ENCODE measurements at places on chromosomes 12 and 14.

DNA sequence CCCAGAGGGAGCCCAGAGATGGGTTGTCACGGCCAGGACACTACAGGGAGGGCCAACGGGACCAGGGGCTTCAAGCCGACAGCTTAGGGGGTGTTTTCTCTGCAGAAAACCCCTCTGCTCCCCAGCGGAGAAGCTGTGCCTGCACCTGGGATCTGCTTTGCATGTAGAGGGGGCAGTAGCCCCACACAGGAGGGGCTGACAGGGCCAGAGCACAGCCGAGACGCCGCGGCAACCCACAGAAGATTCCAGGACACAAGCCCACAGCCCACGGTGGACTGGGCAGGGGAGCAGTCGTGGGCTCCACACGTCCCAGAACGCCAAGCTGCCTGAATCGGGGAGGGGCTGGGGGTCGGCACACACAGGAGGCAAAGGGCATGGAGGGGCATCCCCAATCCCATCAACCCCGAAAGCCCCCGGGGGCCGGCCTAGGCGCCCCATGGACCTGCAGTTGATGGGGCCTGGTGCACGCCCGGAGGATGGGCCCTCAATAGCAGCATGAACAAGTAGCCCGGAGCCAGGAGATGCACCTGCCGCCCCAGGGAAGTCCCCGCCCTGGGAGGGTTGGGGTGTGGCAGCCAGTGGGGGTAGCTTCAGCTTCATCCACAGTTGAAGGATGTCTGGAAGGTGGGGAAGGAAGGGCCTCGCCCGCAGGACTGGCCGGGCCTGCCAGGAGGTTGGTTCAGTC lies 30.5 kb upstream of the TMEM179 start:
- no peak for DNase-seq

- no peak for DNase-seq
Measured at GRCh38 chr12:98402091-98402490, 113.3 kb upstream of the TMPO start.

DNA sequence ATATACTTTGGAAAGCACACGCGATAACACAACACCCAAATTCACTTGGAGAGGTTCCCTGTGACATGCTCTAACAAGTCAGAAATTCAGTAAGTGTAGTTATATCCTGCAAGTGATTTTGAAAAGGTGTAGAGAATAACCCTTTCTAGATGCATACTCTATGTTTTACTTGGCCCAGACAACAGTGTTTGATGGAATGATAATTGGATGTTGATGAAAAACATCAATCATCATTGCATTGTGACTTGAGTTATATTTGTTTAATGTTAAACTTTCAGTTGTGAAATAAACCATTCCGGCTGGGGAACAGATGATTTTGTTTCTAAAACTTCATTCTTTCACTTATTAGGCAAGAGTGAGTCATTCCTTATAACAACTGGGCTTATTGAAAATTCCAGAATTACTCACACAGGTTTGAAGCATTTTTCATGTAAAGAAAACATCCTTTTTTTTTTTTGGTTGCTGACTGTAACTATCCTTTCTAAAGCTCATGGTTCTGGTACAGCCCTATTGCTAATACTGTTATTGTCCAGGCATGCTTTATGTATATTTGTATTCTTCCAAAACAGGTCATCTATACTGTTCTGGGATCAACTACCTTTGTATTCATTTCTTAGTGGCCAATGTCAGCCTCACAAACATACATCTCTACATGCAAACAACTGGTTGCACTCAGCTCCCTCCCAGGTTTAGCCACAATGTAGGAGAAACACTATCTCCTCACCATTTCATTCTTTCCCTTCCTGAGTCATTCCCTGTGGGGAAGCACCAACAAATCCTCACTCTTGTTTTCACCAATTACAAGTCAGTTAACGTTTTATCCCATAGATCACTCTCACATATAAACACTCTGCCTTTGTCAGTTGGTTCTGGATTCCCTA lies 121.2 kb upstream of the LRIG3 start:
- DNase-seq = no peak

- no peak for DNase-seq
Measured at GRCh38 chr12:49338830-49339463, 2.0 kb upstream of the C1QL4 start.

- DNase-seq = no peak
Measured at GRCh38 chr14:96639550-96639949, 137.4 kb downstream of the PAPOLA start.

DNA sequence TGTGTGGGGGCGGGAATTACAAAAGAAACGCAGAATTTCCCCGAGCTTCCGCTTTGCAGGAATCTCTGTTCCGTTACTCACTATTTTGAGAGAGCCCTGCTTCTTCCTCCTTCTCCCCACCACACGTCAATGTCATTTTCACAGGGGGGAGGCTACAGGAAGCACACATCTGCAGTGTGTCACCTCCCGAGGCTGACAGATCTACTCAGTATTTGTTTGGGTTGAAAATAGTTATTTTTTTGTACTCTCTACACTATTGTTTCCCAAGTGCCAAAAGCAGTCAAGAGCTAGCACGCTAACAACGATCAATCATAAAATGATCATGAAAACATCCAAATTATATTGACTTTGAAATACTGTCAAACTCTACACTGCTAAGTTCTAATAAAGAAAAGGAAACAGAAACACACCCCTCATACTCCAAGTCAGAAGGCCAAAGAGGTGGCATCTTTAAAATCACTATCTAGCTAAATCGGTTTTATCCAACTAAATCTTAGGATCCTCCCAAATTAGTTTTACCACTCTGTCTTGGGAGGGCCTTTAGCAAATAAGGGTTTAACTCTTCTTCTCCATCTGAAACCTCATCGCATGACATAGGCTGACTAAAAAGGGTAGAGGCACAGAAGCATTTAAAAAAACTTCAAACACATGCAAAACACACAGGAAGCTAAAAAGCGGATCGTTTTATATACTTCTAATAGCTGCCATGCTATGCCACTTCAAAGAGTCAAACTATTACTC lies 51.8 kb downstream of the FOXN3 start:
- peak; percentile 67 for DNase-seq

DNA sequence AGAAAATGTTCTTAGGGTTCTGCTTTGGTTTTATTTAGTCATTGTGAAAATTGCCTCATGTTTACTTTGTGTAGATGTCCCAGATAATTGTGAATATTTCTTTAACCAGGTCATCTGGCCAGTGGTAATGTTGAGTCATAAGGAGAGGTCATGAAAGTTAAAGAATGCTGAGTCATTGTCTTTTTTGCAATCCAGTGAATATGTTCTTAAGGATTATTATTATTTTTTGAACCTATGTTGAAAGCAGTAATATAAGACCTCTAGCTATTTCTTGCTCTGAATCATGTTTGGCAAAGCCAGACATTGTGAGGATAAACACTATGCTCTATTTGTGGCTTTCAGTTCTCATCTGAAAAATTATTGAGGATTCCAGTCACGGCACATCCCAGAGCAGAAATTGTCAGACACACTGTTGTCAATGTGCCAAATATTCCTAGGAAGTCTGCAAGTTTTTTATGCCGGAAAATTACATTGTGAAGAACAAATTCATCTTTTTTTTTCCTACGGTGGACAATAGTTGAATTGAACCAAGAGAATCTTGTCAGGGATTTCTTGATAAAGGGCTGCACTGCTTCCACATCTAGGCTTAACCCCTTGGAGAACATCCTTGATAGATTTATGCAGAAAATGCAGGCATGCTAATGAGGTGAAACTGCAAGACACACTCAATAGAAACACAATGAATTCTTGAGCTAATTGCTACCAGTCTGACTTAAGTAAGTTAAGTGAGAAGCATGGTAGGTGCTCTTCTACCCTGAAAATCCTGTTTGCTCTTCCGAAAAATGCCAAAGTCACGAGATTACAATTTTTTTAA lies 369.6 kb downstream of the ATP23 start:
- DNase-seq = no peak

DNA sequence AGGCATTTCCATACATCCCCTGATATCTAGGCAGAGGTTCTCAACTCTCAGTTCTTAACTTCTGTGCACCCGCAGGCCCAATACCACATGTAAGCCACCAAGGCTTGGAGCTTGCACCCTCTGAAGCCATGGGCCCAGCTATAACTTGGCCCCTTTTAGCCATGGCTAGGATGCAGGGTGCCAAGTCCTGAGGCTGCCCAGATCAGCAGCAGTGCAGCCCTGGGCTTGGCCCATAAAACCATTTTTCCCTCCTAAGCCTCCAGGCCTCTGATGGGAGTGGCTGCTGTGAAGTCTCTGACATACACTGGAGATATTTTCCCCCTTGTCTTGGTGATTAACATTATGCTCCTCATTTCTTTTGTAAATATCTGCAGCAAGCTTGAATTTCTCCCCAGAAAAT lies 110.3 kb upstream of the CNTN1 start:
- DNase-seq = no peak

DNA sequence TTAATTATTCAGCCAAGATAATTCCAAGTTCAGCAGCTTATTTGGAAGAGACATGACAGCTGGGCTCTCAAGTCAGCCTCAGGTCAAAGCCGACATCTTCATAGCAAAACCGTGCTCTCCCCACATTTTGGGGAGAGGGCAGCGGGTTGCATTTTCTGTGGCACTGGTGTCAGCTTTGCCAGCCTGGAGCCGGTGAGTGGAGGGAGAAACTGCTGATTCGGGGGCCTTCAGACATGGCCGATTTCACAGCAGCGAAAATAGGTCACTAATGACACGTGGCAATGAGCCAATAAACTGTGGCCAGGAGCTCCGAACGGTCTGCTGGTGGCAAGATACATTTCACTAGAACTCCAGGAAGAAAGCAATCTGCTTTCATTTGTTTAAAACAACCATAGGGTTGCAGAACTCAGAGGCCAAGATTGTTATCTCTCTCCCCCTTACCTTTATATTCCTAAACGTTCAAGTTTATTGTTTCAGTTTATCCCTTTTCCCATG lies 173.2 kb downstream of the CAND1 start:
- DNase-seq = no peak
